ENCODE measurements at places on chromosomes 13 and 19.

- no peak for DNase-seq
Measured at GRCh38 chr13:110528371-110528770, 33.2 kb downstream of the RAB20 start.

GRCh38 chr19:511101-511851 lies 4.0 kb downstream of the TPGS1 start:
- DNase-seq, result peak; percentile 88

- DNase-seq, result no peak
Measured at GRCh38 chr13:35593651-35594050, 117.2 kb upstream of the MAB21L1 start.

GRCh38 chr19:28687296-28687695 lies 525.7 kb downstream of the UQCRFS1 start:
- no peak for DNase-seq

DNA sequence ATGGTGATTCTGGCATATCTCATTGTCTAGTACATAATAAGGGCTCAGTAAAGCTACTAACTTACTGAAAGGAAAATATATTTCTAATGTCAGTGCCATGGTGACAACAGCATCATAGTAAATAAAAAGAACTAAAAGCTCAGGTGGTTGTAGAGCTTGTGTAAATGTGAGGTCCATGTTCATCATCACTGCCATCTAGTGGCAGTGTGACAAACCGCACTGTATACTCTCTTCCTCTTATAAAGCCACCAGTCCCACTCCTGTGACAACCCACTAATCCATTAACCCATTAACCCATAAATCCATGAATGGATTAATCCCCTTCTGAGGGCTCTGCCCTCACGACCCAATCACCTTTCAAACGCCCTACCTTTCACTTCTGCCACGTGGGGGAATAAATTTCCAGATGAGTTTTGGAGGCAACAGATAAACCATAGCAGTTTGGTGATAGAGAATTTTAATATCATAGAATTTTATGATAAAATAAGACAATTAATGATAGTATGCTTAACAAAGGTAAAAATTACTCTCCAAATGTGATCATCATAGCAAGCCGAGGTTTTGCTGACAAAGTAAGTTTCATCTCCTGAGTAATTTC lies 160.4 kb upstream of the SGCG start:
- DNase-seq, result peak; percentile 44

DNA sequence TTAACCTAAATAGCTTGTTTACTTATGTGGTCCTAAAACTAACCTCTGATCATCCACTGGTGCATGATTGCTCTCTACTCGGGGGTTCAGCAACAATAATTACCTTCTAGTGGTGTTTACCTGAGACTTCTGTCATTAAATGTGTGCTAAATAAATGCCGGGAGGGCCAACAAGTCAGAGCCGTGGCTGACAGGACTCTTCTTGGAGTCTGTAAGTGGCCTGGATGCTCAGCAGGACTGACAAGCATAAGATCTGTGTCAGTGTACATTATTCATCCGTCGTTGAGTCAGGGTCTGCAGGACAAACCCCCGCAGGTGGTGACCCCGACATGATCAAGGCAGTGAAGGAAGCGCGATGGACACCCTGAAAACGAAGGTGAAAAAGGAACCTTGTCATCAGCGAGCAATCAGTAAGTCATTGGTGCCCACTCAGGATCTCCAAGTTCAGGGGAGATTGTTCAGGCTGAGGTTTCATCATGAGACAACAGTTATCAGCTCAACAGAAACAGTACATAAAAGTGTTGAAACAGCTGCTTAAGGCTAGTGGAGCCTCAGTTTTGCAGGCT lies 1466.9 kb downstream of the UQCRFS1 start:
- DNase-seq, result no peak

- peak; percentile 13 for DNase-seq
Measured at GRCh38 chr13:62119739-62120700, 704.4 kb upstream of the PCDH20 start.
